SK-MEL-5 (cell line): ENCODE measurements at places on chromosomes 7 and 10. TPM values are rescaled to one million over a fixed set of nuclear protein-coding genes. Genes with fewer than 3 reads are reported as not detected.

DNA sequence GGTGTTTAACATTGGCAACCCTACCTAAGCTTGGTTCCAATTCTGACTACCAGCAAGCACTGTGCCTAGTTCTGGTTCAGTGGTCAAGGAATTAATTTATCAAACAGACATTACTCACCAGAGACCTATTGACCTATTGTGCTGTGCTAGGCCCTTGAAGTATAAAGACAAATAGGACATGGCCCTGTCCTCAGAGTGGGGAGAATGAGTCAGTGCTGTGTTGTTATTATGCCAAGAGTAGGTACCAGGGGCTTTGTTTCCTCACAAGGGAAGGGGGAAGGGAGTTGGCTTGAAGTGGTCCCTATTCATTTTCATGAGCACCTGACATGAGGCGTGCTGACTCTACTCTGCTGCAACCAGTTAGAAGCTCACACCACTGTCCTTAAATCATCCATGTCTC is 62.6 kb upstream of the PLPP4 start:
- DNase-seq, result no peak

GRCh38 chr7:87152897-87153641 is 816 bp downstream of the DMTF1 start:
- peak; percentile 29 for DNase-seq

DNA sequence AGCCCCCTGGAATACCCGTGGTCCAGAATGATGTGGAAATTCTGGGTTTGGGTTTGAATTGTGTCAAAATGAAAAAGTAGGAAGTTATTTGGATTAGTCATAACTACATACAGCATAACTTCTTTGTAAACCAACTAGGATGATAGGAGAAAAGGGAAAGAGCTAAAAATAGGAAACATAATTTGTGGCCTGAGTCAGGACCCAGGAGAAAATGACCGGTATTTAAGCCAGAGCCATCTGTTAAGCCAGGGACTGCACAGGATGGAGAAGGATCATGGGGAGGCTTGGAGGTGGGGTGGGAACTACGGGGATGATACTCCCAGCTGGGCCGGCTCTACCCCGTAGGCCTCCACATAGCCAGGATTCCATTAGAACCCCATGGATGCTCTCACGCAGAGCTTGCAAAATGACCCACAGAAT is 98.6 kb downstream of the MYOF start:
- no peak for DNase-seq

- no peak for DNase-seq
Measured at GRCh38 chr10:36446881-36447280, 678.5 kb upstream of the ANKRD30A start.

DNA sequence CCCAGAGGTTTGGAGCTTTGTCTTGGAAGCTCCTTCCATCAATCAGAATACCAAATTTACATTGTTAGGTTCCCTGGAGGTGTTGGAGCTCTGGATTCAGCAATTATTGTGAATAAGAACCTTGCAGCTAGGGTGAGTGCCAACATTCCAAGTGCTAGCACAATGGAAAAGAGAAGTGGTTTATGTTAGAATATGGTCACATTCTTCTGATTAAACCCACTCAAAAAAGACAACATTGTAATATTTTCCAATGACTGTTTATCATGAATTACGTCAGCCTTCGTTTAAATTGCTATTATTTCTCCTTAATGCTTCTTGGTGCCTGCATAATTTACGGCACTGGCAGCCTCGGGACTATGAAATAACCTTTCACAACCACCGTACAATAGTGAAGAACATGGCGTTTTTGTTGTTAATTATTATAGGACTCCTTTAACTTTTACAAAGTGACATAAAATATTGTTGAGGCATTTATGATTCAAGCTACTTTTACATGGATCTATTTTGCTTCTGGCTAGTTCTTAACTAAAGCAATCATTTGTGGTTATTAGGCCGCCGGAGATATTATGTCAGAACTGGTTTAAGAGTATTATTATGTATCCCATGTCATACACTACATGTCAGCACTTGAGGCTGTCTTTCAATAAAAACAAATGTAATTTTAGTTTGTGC is 117.7 kb downstream of the ARID5B start:
- peak; percentile 66 for DNase-seq

The GRID1 gene
- total RNA-seq, result 0.53 and 0.64 TPM in 2 replicates

DNA sequence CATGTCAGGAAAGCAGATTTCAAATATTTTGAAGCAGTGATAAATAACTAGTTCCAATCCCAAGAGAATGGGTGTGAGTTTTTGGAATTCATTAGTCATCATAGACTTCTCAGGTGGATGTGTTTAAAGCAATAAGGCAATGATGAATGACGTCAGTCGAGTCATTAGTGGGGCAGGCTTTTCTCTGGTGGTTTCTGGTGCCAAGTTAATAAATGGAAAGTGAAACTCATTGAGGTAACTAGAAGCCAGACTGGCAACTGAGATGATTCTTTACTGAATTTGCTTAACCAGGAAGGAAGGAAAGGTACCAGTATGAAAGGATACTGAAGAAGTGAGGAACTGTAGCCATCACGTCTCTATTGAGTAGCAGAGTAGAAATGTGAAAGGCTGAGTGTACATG is 311.0 kb downstream of the GPAM start:
- no peak for DNase-seq

- peak; percentile 59 for DNase-seq
Measured at GRCh38 chr10:94963901-94964300, 25.4 kb downstream of the CYP2C9 start.

DNA sequence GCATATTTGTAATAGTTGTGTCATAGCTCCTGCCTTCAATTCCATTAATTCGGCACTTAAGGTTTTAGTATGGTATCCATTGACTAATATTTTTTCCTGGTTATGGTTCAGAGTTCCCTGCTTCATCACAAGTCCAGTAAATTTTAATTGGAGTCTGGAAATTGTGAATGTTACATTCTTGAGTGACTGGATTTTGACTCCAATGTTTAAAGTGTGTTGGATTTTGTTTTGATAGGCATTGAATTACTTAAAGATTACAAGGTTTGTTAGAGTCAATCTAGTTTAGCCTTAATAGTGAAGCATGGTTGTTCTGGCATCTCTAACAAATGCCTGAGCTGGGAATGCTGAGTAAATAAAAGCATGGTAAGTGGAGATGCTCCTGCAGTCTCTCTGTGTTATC is 326.6 kb upstream of the IGFBP3 start:
- DNase-seq, result no peak

DNA sequence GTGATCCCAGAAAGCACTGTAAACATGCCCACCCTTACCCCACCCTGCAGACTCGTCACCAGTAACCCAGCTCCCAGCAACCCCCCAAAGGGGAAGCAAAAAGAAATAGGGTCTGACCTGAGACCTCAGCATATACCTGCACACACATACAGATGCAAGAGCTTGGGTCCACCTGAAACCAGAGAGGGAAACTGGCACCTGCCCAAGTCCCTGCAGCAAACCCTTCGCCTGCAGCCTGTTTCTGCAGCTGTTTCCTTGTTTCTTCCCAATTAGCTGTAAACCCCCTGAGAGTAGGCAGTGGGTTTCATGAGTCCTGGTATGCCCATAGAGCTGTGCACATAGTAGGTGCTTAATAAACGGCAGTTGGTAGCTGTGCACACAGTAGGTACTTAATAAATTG is 140.5 kb downstream of the FGFR2 start:
- no peak for DNase-seq

The EEPD1 gene
- total RNA-seq, result 28.5 and 36.7 TPM in 2 replicates

- no peak for DNase-seq
Measured at GRCh38 chr7:154750353-154750801, 252.5 kb downstream of the PAXIP1 start.

The CPVL gene
- 471 and 497 TPM in 2 replicates for total RNA-seq

- DNase-seq, result no peak
Measured at GRCh38 chr7:158944195-158944594, 87.8 kb downstream of the DYNC2I1 start.

- DNase-seq, result peak; percentile 52
Measured at GRCh38 chr7:2637505-2638223, 5.9 kb downstream of the TTYH3 start.

GRCh38 chr7:5143935-5144903 is 45.8 kb upstream of the WIPI2 start:
- no peak for DNase-seq

DNA sequence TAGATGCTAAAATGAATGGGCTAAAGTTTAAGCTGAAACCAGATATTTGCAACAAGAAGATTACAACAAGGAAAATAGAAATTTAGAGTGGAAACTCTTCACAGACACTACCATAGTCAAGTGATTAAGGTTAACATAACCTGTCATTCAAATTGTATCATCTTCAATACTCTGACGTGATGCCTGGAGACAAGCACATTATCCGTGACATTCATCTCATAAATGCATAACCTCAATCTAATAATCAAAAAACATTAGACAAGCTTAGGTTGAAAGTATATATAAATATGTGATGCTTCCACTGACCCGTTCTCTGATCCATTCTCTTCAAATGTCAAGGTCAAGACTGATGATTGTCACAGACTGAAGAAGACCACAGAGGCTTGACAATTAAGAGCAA is 263.8 kb upstream of the MEOX2 start:
- no peak for DNase-seq

DNA sequence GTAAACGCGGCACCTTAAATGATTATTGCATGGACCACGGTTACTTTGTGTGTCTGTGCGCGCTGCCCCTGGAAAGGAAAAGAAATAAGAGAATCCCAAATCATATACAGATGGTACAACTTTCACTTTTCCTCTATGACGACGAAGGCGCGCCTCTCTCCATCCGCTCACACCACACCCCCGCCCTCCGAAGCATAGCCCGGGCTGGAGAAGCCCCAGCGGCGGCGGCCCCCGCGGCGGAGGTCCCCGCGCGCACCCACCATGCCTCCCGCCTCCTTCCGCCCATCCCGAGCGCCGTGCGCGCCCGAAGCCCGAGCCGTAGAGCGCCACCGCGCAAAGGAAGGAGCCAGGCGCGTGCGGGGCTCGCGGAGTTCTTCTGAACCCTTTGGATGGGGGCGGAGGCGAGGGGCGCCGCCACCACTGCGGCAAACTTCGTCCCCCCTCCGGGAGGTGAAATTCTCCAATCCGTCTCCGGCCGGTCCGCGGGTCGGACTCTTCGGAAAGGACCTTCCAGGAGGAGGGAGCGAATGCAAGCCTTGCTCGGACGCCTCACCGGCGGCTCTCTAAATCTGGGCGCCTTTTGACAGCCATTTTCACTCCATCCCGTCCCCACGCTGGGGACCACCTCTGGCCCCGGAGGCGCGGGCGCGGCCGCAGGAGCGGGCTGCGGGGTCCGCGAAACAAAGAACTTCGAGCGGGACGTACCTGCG is 588 bp downstream of the GLI3 start:
- DNase-seq, result peak; percentile 43

- DNase-seq, result no peak
Measured at GRCh38 chr7:74655324-74655723, 2.2 kb upstream of the GTF2I start.

- DNase-seq, result no peak
Measured at GRCh38 chr7:25347360-25348066, 119.2 kb upstream of the NPVF start.

The NPC1L1 gene
- total RNA-seq, result not detected in 2 replicates

The SEC61A2 gene
- total RNA-seq, result 5.6 and 5.7 TPM in 2 replicates

The PLA2G12B gene
- total RNA-seq, result not detected in 2 replicates

DNA sequence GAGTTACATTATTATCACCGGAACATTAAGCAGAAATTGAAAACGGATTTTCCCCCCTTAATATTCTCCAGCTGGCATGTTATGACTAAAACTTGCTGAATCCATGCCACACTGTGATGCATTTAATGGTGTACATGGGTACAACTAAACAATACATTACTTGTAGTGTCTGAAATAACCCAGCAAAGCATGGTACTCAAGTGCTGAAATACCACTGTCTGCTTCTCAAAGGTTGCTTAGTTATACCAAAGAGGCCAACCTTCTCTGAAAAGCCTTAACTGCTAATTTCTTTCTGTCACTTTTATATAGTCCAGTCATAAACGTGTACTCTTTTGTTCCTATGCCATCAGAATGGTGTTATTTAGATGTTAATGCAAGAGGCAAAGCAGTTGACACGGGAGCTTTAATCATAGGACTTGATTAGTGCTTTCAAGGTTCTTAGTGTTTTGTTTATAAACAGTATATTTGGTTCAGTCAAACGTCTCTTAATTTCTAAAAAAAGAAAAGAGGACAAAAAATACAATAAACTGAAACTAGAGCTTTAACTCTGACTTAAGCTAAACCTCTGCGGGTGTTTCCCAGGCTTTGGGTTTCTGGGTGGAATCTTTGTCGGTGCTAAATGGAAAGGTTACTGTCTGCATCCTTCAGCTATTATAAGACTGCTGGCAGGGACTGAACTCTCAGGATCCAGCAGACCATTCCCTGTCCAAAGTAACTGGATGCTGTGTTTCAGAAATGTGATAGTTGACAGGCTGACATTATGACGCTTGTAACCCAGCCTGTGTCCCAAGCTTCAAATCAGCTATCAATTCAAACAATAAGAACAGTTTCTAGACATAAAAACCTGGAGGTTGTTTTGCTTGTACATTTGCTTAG is 202.6 kb downstream of the PPP1R3A start:
- DNase-seq, result peak; percentile 53

The SRRM3 gene
- 13.1 and 16.4 TPM in 2 replicates for total RNA-seq

- DNase-seq, result no peak
Measured at GRCh38 chr10:104907521-104907920, 266.4 kb downstream of the SORCS3 start.

DNA sequence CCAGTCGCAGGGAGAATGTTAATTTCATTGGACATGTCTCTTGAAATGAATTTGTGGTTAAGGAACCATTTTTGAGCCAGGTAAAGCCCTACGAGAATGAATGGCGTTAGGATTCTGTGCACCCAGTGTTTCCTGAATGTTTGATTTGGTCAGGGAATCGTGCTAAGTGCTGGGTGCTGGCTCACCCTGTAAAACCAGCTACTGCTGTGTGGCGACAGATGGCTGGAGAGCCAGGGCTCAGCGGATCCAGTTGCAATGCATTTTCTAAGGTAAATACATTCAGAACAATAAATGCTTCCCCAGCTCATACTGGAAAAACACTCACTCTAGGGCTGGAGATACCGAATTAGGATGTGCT is 355.5 kb downstream of the GLRX3 start:
- no peak for DNase-seq

The ZEB1 gene
- total RNA-seq, result 3.2 and 4.2 TPM in 2 replicates

DNA sequence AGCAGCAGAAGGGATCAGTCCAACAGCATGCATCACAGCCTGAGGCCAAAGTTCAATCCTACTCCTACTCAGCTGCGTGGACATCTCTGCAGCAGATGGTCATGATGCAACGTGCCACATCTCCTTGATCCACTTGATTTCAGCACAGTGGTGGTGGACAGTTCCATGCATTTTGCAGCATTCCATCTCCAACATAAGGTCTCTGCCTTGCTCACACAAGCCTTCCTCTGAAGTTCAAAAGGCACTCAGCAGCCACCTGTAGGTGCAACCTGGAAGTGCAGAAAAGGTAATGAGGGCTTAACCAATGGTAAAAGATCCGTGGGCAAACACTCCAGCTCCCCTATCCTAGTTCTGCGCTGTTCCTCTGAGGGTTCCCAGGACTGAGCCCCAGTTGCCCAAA is 57.5 kb upstream of the CHCHD3 start:
- peak; percentile 70 for DNase-seq
